ENCODE measurements at places on chromosomes 3 and 15.

GRCh38 chr3:55296030-55296429 lies 191.1 kb downstream of the WNT5A start:
- no peak for DNase-seq

- DNase-seq, result no peak
Measured at GRCh38 chr3:125437631-125438435, 62.7 kb upstream of the ZNF148 start.

GRCh38 chr3:3552761-3553160 lies 246.5 kb upstream of the LRRN1 start:
- DNase-seq, result no peak

- DNase-seq, result no peak
Measured at GRCh38 chr15:82186719-82187406, 75.7 kb downstream of the EFL1 start.
